ENCODE measurements at places on chromosomes 13 and 19.
A peak's percentile ranks its signal among the peaks of the same experiment; 100 is the strongest.

- no peak for DNase-seq
These were observed 4.0 kb downstream of the ZNF223 start for GRCh38 chr19:44055870-44056269.

GRCh38 chr19:39197808-39198207 is 1.0 kb downstream of the NCCRP1 start:
- DNase-seq: no peak

DNA sequence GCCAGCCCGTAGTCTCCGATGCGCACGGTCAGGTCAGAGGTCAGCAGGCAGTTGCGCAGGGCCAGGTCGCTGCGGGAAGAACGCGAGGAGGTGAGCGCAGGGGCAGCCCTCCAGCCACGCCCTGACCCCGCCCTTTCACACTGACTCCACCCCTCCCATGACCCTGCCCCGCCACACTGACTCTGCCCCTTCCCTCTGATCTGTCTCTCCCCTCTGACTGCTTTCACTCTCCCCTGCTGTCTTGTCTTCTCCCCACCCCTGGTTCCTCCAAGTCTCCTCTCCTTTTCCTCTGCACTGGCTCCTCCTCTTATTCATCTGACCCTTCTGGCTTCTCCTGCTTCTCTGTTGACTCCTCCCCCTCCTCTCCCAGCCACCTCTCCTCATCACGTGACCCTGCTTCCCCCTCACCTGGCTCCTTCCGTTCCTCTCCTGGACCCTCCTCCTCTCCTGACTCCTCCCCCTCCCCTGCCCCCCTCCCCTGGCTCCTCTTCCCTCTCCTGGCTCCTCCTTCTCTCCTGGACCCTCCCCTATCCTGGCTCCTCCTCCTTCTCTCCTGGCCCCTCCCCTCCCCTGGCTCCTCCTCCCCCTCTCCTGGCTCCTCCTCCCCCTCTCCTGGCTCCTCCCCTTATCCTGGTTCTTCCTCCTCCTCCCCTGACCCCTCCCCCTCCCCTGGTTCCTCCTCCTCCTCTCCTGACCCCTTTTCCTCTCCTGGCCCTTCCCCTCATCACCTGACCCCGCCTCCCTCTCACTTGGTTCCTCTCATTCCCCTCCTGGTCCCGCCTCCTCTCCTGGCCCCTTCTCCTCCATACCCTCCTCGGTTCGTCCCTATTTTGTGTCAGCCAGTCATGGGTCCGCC is 9.9 kb downstream of the LMTK3 start:
- no peak for DNase-seq

GRCh38 chr13:30806784-30807183 is 71.4 kb downstream of the ALOX5AP start:
- no peak for DNase-seq

GRCh38 chr13:66305961-66306617 is 924.0 kb downstream of the PCDH9 start:
- no peak for DNase-seq

- DNase-seq: peak; percentile 82
These were observed 13.3 kb upstream of the CACNG6 start for GRCh38 chr19:53977991-53978731.

GRCh38 chr19:17950310-17951156 is 16.4 kb upstream of the KCNN1 start:
- DNase-seq: no peak

DNA sequence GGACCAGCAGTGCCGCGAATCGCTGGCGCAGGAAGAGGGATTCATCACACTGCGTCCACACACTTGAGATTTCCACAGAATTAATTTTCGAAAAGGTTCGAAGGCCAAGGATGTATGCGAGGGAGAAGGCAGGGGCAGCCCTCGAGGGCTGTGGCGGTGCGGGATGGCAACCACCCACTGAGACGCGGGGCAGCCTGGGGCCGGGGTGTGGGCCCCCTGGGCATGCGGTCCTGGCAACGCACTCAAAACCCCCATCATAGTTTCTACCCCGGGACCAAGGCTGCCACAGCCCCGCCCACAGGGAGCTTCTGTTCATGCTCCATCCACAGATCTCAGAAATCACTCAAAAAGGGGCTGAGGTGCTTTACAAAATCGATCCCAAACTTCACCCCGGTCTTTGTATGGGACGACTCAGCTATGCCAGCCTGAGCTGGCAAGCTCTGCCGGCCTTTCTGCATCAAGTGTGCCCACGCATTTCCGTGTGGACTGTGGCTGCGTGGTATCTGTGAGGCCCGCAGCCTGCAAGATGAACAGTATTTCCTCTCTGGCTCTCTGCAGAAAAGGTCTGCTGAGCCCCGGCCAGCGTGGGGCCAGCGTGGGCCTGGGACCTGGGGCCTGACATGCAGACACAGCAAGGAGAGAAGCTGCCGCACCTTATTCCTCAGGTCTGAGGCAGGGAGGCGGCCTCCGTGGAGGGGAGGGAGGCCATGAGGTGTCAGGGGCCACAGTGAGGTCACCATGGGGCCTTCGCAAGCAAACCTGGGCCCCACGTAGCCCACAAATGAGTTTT is 19.2 kb downstream of the ZNF787 start:
- DNase-seq: no peak

DNA sequence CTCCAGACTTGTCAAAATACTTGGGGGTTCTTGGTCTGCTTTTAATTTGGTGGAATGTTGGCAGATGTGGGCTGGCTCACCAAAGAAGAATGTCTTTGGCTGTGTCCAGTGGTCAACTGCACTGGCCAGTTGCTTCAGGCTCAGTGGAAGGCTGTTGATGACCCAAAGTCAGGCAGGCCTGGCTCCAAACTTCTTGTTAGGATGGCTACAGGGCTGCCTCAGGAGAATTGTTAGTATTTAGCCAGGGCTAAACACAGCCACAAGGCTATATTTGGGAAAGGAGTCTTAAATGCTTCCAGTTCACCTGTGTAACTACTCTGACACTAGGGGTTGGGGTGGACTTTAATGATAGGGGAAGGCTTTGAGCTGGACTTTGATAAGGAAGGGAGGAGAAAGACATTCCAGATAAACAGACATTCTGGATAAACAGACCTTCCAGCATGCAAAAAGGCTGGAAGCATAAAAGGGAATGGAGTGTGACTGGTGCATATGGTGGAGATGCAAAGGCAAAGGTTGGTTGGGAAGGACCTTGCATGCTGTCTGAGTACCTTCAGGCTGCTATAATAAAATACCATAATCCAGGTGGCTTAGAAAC is 116.8 kb downstream of the FOXO1 start:
- no peak for DNase-seq

- DNase-seq: no peak
These were observed 3.5 kb downstream of the FXYD3 start for GRCh38 chr19:35119091-35119490.

GRCh38 chr13:26694609-26695359 is 65.8 kb downstream of the GPR12 start:
- no peak for DNase-seq

DNA sequence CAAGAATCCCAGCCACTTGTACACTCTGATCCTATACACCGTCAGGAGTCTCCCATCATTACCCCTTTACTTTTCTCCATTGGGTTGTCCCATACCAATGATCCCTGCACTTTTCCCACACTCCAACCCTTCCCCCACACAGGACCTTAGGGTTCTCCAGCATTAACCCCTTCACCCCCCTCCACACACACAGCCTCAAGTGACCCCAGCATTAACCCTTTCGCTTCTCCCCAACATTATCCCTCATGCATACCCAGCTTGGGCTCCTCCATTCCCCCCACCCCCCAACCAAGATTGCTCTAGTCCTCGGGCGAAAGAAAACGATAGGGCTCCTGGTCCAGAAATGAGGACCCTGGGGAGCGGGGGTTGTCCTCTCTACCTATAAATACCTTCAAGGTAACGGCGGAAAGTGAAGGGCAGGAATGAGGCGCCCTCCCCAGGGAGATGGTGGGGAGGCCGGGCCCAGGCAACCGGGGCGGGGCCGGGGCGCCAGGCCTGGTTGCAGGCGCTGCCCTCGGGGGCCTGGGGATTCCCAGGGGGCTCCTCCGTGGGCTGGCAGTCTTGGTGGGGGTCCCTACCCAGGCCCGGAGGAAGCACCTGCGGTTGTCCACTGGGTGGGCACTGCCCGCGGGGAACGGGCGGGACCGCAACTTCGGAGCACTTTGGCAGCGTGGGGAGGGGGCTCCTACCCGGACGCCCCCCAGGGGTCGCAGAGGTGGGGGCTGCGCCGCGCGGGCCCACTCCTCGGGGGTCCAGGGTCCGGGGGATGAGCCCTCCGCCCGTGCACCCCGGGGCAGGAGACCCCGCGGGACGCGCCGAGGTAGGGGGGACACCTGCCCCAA is 757 bp downstream of the WIZ start:
- no peak for DNase-seq

Measured in anterior cingulate cortex (tissue), 58 donors.